ENCODE measurements at places on chromosomes 11 and 22. TPM values are rescaled to one million over a fixed set of nuclear protein-coding genes. Genes with fewer than 3 reads are reported as not detected.
A peak's percentile ranks its signal among the peaks of the same experiment; 100 is the strongest.

The OR51E1 gene
- not detected for total RNA-seq

- no peaks in the 10 kb centered on the region for H3K36me3 ChIP-seq
- DNase-seq: no peak
- H3K4me1 ChIP-seq: no peaks in the 10 kb centered on the region
- no peak overlapping the region for H3K4me3 ChIP-seq
- H3K27me3 ChIP-seq: no peaks in the 10 kb centered on the region
- no peak overlapping the region for H3K27ac ChIP-seq
These were observed 103.5 kb downstream of the WNT11 start for GRCh38 chr11:76102802-76103201.

The TMEM132A gene
- 18.4 TPM for total RNA-seq

DNA sequence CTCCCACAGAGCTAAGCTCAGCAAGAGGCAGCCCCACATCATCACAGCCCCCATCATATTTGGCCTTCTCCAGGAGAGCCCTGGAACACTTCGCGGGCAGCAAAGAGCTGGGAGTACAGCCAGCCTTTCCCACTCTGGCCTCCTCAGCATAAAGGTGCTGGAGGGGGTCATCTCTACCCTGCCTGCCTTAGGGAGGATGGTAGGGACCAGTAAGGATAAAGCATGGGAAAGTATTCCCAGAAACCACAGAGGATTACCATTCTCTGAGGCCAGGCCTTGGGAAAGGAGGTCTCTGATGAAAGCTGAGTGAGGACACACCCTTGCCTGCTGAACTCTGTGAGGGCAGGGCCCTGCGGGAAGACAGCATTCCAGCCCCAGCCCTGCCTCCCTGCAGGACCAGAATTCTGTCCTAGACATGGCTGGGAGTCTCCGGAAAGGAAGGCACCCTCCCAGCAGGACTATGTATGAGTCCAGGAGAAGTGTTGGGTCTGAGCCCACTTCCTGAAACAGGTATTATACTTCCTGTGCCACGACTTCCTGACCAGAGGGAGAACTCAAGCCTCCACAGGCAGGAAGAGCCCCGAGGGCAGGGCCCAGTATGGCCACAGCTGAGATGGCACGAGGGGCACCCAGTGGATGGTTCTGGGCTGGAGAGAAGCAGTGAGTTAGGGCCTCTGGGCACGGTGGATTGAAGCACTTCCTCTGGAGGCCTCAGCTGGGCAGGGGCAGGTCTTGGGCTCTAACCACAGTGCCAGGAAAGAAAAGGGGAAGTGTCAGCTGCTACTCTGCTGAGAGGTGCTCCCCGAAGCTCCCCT lies 12.9 kb upstream of the CASTOR1 start:
- DNase-seq: peak; percentile 71
- no peaks in the 10 kb centered on the region for H3K27me3 ChIP-seq
- peak overlapping the region; percentile 89 for H3K27ac ChIP-seq
- H3K4me1 ChIP-seq: peaks cover 76% of the 10 kb centered on the region

The MMP3 gene
- total RNA-seq: not detected

The TSPAN32 gene
- 12.2 TPM for total RNA-seq

The DNAJB7 gene
- total RNA-seq: not detected

DNA sequence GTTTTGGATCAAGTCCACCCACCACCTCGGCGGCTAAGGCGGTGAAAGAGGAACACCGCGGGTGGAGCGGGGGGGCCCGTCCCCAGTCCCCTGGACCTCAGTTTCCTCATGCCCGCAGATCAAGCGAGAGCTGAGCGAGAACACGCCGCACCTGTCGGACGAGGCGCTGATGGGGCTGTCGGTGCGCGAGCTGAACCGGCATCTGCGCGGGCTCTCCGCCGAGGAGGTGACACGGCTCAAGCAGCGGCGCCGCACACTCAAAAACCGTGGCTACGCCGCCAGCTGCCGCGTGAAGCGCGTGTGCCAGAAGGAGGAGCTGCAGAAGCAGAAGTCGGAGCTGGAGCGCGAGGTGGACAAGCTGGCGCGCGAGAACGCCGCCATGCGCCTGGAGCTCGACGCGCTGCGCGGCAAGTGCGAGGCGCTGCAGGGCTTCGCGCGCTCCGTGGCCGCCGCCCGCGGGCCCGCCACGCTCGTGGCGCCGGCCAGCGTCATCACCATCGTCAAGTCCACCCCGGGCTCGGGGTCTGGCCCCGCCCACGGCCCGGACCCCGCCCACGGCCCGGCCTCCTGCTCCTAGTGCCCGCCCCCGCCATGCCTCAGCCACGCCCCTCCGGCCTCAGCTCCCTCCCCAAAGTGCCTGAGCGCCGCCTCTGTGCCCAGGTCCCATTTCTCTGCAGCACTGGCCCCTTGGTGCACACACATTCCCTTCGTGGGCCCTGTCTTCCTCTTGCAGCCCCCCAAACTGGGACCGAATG lies 12.7 kb downstream of the MAFF start:
- H3K4me3 ChIP-seq: peak overlapping the region; percentile 29
- no peaks in the 10 kb centered on the region for H3K27me3 ChIP-seq
- peak overlapping the region; percentile 24 for H3K27ac ChIP-seq
- H3K36me3 ChIP-seq: peaks cover 7% of the 10 kb centered on the region
- peak; percentile 88 for DNase-seq

GRCh38 chr11:75031224-75031753 lies 42.6 kb downstream of the NEU3 start:
- H3K4me1 ChIP-seq: no peaks in the 10 kb centered on the region
- H3K36me3 ChIP-seq: no peaks in the 10 kb centered on the region
- no peak for DNase-seq
- H3K27me3 ChIP-seq: no peaks in the 10 kb centered on the region
- no peak overlapping the region for H3K27ac ChIP-seq

DNA sequence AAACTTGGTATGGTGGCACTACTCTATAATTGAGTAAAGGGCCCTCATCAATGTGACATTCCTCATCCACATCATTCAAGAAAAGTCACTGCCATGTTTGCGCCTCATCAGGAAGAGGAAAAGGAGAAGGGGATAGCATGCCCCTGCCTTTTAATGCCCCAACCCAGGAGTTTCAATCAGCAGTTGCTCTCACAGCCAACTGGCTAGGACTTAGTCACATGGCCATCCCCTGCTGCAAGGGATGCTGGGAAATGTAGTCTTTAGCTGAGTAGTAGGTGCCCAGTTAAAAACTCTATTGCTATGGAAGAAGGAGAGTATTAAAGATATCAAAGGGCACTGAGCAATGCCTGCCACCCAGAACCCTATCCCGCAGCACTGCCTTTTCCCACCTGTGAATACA lies 10.9 kb upstream of the CCND1 start:
- H3K4me1 ChIP-seq: no peaks in the 10 kb centered on the region
- no peaks in the 10 kb centered on the region for H3K36me3 ChIP-seq
- H3K4me3 ChIP-seq: no peak overlapping the region
- H3K27me3 ChIP-seq: no peaks in the 10 kb centered on the region
- no peak overlapping the region for H3K27ac ChIP-seq

DNA sequence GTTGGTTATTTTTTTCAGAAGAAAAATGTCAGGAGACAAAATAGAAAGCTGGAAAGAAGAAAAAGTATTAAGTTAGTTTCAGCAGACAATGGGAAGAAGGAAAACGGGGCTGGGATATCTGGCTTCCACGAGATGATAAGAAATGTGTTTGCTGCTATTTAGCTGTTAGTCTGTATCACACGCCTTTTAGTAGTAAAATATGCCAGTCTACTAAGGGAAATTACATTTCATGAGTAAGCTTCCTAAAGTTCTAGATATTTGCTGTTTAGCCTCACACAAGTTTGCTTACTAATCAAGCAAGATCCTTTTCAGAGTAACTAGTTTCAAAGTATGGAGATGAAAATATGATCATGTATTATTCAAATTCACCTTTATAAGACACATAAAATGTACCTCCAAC lies 1.5 kb downstream of the OR51B4 start:
- H3K27me3 ChIP-seq: no peaks in the 10 kb centered on the region
- no peak for DNase-seq
- no peak overlapping the region for H3K4me3 ChIP-seq
- H3K27ac ChIP-seq: no peak overlapping the region
- no peaks in the 10 kb centered on the region for H3K36me3 ChIP-seq

DNA sequence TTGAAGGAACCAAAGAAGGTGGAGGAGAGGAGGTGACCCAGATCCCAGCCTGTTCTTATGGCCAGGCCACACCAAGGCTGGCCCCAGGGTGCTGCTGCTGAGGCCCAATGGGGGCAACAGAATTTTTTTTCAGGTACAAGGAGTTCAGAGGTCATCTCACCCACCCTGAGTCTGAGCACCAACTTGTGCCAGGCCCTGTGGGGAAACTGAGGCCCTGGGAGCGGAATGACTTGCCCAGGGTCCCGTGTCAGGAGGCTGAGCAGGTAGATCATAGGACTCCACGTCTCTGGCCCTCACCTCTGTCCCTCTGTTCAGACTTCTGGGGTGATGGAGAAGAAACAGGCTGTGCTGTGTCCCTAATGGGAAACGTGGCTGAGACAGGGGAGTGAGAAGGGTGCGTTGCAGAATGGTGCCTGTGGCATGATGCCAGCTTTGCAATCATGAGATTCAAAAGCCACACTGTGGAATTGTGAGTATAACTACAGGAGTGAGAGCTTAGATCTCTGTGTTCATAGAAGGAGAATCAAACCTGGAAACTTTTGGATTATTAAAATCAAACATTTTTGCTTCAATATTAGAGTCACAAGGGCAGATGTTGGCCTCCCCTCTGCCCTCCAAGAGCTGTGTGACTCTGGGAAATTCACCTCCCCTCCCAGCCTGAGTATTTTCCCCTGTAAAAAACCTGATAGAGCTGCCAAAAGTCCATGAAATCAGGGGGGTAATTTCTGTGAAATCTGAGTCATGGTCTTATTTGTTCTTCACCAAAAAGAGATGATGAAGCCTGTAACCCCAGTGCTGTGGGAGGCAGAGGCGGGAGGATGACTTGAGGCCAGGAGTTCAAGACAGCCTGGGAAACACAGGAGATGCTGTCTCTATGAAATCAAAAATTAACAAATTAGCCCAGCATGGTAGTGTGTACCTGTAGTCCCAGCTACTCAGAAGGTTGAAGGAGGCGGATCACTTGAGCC lies 874 bp downstream of the APOL1 start:
- H3K4me3 ChIP-seq: peak overlapping the region; percentile 50
- no peak for DNase-seq
- peak overlapping the region; percentile 83 for H3K27ac ChIP-seq
- H3K4me1 ChIP-seq: peaks cover 36% of the 10 kb centered on the region
- H3K36me3 ChIP-seq: peaks cover 14% of the 10 kb centered on the region
- no peaks in the 10 kb centered on the region for H3K27me3 ChIP-seq

DNA sequence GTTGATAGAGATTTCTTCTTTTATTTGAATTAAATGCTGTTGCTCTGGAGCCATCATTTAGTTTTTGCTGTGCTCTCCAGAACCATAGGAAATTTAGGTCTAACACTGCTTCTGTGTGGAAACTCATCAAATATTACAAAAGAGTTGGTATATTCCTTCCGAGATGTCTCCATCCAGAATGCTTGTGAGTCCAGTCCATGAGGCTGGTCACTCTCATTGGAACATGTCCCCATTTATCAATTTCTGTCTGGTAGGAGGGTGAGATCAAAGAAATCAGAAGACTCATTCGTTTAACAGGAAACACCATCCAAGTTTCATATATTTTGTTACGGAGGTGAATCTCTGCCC lies 52.4 kb upstream of the LMO2 start:
- H3K36me3 ChIP-seq: no peaks in the 10 kb centered on the region
- H3K27ac ChIP-seq: no peak overlapping the region
- no peaks in the 10 kb centered on the region for H3K4me1 ChIP-seq
- no peak overlapping the region for H3K4me3 ChIP-seq
- DNase-seq: no peak

GRCh38 chr22:30015229-30015797 lies 65.0 kb upstream of the HORMAD2 start:
- DNase-seq: no peak
- H3K4me3 ChIP-seq: no peak overlapping the region
- no peak overlapping the region for H3K27ac ChIP-seq
- no peaks in the 10 kb centered on the region for H3K4me1 ChIP-seq
- peaks cover 97% of the 10 kb centered on the region for H3K36me3 ChIP-seq

GRCh38 chr11:6402561-6402981 lies 12.3 kb downstream of the SMPD1 start:
- peaks cover 7% of the 10 kb centered on the region for H3K36me3 ChIP-seq
- H3K27ac ChIP-seq: peak overlapping the region; percentile 60
- no peak overlapping the region for H3K4me3 ChIP-seq
- DNase-seq: no peak
- H3K27me3 ChIP-seq: no peaks in the 10 kb centered on the region

The ANGPTL5 gene
- 0.23 TPM for total RNA-seq

DNA sequence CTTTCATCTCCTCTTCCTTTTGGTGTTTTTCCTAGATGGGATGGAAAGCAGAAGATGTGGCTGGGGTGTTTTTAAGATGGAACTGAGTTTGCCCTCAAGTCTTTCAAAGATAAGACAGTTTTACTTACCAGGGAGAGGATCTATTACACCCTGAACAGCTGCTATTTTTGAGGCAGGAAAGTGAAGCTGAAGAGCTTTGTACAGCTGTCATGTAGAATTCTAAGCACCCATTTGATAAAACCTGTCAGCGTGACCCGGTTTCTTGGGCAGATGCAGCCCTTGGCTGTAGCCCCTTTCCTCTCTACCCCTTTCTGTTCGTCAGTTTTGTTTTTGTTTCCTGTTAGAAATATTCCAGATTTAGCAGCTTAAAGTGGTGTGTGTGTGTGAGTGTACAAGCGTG lies 35.2 kb downstream of the FAT3 start:
- H3K36me3 ChIP-seq: no peaks in the 10 kb centered on the region
- no peaks in the 10 kb centered on the region for H3K27me3 ChIP-seq
- H3K27ac ChIP-seq: no peak overlapping the region
- no peak overlapping the region for H3K4me3 ChIP-seq
- H3K4me1 ChIP-seq: no peaks in the 10 kb centered on the region
- no peak for DNase-seq

The CASP5 gene
- 1.9 TPM for total RNA-seq

DNA sequence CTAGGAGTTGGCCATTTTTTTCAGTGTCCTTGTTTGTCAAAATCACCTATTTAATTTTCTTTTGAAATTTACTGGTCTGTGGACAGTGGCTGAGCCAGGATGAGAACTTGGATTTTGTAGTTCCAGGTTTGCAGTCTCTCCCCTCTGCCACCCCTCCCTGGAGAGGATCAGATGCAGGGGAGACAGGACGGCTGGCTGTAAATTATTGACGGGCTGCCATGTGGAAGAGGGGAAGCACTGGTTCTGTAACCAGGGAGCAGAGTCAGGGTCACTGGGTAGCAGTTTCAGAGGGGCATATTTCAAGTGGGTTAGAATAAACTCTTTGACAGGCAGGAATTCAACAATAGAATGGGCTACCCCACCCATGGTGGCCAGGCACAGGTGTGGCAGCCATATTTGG lies 20.6 kb upstream of the YWHAH start:
- DNase-seq: no peak
- H3K4me1 ChIP-seq: peaks cover 20% of the 10 kb centered on the region
- H3K27ac ChIP-seq: no peak overlapping the region
- no peaks in the 10 kb centered on the region for H3K36me3 ChIP-seq
- no peaks in the 10 kb centered on the region for H3K27me3 ChIP-seq
- no peak overlapping the region for H3K4me3 ChIP-seq

The MLC1 gene
- 2.3 TPM for total RNA-seq

GRCh38 chr11:127627629-127628457 lies 627.3 kb upstream of the KIRREL3 start:
- no peaks in the 10 kb centered on the region for H3K4me1 ChIP-seq
- H3K27me3 ChIP-seq: no peaks in the 10 kb centered on the region

The LIF gene
- total RNA-seq: 6.9 TPM

Measured in upper lobe of right lung (tissue), 1 donor.